ENCODE measurements at places on chromosomes 7 and 10.

- no peak for DNase-seq
These were observed 188.0 kb downstream of the FANK1 start for GRCh38 chr10:126084369-126084768.

- no peak for DNase-seq
These were observed 631.0 kb downstream of the AUTS2 start for GRCh38 chr7:70229242-70229641.

DNA sequence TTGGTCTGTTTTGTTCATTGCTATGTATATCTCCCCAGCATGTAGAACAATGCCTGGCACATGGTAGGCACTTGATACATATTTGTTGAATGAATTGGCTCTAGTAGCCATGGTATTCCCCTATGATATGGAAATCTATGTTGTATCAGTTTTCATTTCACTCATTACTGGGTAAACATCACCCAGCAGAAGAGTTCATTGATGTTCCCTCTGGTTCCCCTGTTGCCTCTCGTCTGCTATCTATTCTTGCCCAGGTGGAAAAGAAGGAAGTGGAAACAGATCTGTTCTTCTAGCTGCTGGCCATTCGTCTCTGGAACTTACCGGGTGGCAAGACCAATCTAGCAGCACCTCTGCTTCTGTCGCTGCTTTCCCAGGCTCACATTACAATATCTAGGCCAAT lies 71.5 kb downstream of the LRRC4 start:
- no peak for DNase-seq

GRCh38 chr7:153564391-153564790 lies 487.8 kb upstream of the DPP6 start:
- no peak for DNase-seq
